ENCODE measurements at places on chromosomes 1 and 21. TPM values are rescaled to one million over a fixed set of nuclear protein-coding genes. Genes with fewer than 3 reads are reported as not detected.

CD1D gene
- 0.11 TPM for total RNA-seq

COL11A1 gene
- not detected for total RNA-seq

KRTAP21-2 gene
- total RNA-seq, result not detected

RXFP4 gene
- not detected for total RNA-seq

TFF2 gene
- not detected for total RNA-seq

FMO4 gene
- 1.1 TPM for total RNA-seq

KCNT2 gene
- not detected for total RNA-seq

GCSAML gene
- not detected for total RNA-seq

OVAAL gene
- total RNA-seq, result not detected

RGS13 gene
- total RNA-seq, result 0.17 TPM

- no peak for DNase-seq
- H3K36me3 ChIP-seq, result no peaks in the 10 kb centered on the region
- H3K27me3 ChIP-seq, result peaks cover 7% of the 10 kb centered on the region
- H3K4me1 ChIP-seq, result peaks cover 37% of the 10 kb centered on the region
- H3K27ac ChIP-seq, result no peak overlapping the region
- H3K4me3 ChIP-seq, result peak overlapping the region; percentile 63
Measured at GRCh38 chr1:23425193-23425494, 596 bp upstream of the TCEA3 start.

DNA sequence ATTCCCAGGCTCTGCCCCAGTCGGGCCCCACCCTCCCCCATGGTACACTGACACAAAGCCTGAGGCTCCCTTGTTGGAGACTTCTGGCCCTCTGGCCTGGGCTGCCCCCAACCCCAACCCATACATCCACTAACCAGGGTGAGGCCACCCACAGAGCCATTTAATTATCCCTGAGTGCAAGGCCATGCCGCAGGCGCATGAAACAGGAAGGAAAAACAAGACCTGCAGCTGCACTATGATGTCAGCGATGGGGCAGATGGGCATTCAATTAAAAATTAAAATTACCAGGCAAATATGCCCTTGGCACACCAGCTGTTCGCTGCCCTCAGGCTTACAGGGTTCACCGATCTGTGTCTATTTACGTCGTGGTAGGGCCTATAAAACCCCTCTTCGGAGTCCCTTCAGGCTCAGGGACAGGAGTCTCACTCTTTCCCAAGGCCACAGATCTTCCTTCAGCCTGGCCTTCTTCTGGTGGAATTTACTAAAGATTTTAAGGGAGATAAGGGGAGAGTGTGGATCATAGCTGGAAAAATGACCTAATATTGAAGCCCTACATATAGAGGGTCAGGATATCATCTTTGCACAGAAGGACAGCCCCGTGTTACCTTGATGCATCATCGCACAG lies 29.6 kb upstream of the RGS16 start:
- H3K36me3 ChIP-seq, result no peaks in the 10 kb centered on the region
- H3K27me3 ChIP-seq, result no peaks in the 10 kb centered on the region
- no peak for DNase-seq
- H3K27ac ChIP-seq, result no peak overlapping the region
- peaks cover 25% of the 10 kb centered on the region for H3K4me1 ChIP-seq

GRCh38 chr1:105684714-105685113 lies 1371.8 kb upstream of the PRMT6 start:
- no peak for DNase-seq
- H3K4me3 ChIP-seq, result no peak overlapping the region

- H3K4me3 ChIP-seq, result peak within 1 kb of the TSS; percentile 85
- no peaks in the 10 kb centered on the region for H3K36me3 ChIP-seq
- H3K27ac ChIP-seq, result peak within 1 kb of the TSS; percentile 74
- peak; percentile 25 for DNase-seq
Measured at GRCh38 chr21:36156815-36157670, at the start of gene DOP1B. TSS of gene DOP1B (plus strand) at chr21:36156824. CDS start at chr21:36164734, 7,910 bp downstream.

DNA sequence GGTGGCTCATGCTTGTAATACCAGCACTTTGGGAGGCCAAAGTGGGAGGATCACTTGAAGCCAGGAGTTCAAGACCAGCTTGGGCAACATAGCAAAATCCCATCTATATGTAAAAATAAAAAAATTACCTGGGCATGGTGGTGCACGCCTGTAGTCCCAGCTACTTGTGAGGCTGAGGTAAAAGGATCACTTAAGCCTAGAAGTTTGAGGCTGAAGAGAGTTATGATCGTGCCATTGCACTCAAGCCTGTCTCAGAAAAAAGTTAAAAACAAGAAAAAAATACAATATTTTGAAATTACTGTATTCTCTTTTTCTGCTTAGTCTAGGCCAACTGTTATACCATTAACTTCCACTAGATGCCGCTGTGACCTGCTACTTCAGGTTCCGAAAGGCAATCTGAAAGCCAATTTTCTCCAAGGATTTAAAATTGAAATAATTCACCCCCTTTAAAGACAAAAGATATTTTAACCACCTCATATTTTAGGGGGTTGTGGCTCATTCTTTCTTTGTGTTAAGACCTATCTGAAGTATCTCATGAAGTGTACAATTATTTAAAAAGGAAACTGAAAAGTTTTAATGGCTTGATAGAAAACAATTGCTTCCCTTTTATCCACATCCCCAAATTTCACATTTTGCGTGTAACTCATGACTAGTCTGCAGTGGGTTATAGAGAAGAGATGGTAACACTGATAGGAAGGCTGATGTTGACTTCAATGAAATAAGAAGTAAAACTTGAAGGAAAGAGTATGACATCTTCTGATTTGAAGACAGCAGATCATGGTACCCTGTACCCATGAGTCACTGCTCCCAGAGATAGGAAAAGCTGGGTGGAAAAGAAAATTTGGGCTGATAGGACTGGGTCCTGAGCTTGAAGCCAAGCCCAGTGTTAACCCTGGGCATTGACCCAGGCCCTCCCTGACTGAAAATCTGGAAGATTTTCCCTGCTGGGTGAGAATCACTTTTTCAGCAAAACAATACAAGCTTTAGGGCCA lies 24.4 kb upstream of the CLDN14 start:
- H3K27ac ChIP-seq, result no peak overlapping the region
- no peaks in the 10 kb centered on the region for H3K4me1 ChIP-seq
- H3K27me3 ChIP-seq, result no peaks in the 10 kb centered on the region
- no peak overlapping the region for H3K4me3 ChIP-seq

- no peak for DNase-seq
- H3K27me3 ChIP-seq, result no peaks in the 10 kb centered on the region
- H3K36me3 ChIP-seq, result no peaks in the 10 kb centered on the region
- no peak overlapping the region for H3K27ac ChIP-seq
- H3K4me3 ChIP-seq, result no peak overlapping the region
Measured at GRCh38 chr1:83849191-83850061, 149.5 kb downstream of the TTLL7 start.

GRCh38 chr21:35658242-35658641 lies 402.1 kb downstream of the SETD4 start:
- no peak overlapping the region for H3K27ac ChIP-seq
- no peak overlapping the region for H3K4me3 ChIP-seq
- no peaks in the 10 kb centered on the region for H3K27me3 ChIP-seq
- no peak for DNase-seq
- no peaks in the 10 kb centered on the region for H3K36me3 ChIP-seq

DNA sequence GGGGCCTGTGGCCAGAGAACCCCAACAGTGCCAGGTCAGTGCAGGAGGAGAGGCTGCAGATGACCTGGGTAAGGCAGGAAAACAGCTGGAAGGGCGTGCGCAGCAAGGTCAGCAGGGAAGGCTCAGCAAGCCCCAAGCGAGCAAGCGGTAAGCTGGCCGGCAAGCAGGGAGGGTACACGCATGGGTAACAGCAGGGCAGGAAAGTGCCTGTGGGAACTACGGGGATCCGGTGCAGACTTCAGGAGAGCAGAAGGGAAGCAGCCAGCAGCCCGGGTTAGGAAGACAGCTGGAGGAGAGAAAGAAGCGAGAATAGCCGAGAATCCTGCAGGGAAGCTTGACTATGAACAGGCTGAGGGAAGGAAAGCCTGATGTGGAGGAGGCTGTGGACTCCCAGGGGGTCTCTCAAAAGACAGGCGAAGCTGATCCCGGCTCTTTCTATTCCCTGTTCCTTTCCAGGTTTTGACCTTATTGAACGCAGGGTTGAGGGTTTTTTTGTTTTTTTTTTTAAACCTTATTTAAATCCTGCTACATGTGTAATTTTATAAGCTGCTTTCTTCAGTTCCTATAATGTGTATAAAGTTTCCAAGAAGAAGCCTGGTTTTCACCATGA lies 20.9 kb downstream of the UMODL1 start:
- H3K36me3 ChIP-seq, result no peaks in the 10 kb centered on the region
- no peak overlapping the region for H3K4me3 ChIP-seq
- DNase-seq, result no peak
- H3K27me3 ChIP-seq, result no peaks in the 10 kb centered on the region
- H3K4me1 ChIP-seq, result peaks cover 12% of the 10 kb centered on the region
- H3K27ac ChIP-seq, result no peak overlapping the region

DNA sequence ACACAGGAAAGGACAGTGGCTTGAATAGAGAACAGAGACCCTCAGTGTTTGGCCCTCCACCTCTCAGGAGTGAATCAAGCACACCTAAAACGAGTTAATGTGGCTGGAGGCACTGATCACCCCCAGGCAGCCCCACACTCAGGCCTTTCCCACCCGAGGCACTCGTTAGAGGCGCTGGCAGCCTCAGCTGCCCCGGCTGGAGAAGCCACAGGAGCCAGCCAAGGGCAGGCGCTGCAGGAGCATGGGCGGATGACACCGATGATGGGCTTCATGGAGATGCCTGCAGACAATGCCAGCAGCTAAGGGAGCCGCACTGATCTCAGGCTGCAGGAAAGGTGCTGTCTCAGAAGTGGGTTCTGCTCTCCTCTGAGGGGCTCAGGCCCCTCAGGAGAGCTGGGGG lies 24.1 kb upstream of the ABCG1 start:
- DNase-seq, result no peak
- no peaks in the 10 kb centered on the region for H3K36me3 ChIP-seq
- H3K27me3 ChIP-seq, result no peaks in the 10 kb centered on the region
- H3K27ac ChIP-seq, result no peak overlapping the region
- H3K4me3 ChIP-seq, result no peak overlapping the region

- H3K4me1 ChIP-seq, result no peaks in the 10 kb centered on the region
- H3K4me3 ChIP-seq, result no peak overlapping the region
- H3K27ac ChIP-seq, result no peak overlapping the region
Measured at GRCh38 chr1:164443836-164444235, 115.1 kb upstream of the PBX1 start.

DNA sequence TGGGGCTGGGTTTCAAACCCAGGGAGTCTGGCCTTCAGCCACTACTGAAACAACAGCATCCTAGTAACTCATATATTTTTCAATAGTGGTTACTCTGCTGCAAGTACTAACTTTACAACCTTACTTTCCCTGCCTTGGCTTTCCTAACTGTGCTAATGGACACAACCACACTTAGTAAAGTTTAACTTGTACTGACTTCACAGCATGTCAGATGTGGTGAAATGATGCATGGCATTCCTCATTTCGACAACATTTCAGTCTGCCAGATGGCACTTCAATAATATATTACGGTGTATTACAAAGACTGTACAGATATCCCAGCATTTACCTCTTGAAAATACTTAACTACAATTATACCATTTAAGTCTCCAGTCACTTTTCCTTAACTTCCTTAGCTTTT lies 27.8 kb downstream of the LRRC7 start:
- no peaks in the 10 kb centered on the region for H3K36me3 ChIP-seq
- no peaks in the 10 kb centered on the region for H3K4me1 ChIP-seq
- no peak overlapping the region for H3K27ac ChIP-seq
- no peak for DNase-seq

DNA sequence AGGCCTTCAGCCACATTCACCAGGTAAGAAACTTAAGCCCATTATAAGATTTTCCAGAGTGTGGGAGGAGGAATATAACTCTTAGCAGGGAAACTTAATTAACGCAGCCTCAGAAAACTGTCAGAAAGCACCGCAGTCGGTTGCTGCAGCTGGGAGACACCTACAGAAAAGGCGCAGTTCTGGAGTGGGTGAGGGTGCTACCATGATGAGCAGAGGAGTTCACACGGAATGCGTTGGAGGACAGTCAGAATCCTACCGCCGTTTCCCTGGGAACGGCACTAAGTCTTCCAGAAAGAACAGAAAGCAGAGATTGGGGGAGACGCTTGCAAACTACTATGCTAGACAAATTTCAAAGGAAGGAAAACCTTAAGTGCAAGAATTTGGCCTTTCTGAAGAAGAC lies 6.4 kb downstream of the ACTN2 start:
- no peak overlapping the region for H3K4me3 ChIP-seq
- H3K27me3 ChIP-seq, result peaks cover 14% of the 10 kb centered on the region
- DNase-seq, result no peak

DNA sequence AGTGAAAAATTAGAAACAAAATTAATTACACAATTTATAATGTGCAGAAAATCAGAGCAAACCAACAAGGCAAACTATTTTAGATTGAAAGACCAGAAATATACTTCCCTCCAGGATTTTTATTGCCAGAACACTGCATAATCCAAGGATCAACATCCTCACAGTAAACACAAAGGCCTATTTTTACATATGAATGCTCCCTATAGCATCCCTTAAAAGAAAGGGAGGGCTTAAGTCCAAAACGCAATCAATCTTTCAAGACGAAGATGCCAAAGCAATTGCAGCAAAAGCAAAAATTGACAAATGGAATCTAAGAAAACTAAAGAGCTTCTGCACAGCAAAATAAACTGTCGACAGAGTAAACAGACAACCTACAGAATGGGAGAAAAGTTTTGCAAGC lies 18.6 kb upstream of the CHIA start:
- no peaks in the 10 kb centered on the region for H3K36me3 ChIP-seq
- DNase-seq, result no peak
- no peak overlapping the region for H3K4me3 ChIP-seq

DNA sequence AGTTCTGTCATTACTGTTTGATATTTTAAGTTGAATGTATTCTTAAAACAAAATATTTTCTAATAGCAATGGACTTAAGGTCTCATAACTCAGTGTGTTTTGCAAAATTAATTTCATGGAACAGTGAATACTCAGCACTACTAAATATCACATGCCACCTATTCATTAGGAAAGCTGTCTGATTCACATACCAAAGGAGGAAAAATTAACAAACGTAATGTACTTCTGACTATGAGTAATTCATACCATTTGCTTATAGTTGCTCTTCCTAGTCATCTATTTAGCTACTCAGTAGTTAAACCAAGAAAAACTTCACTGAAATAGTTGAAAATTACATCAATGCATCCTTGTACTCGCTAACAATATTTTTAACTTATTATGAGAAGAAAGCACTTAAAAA lies 35.2 kb downstream of the TP53BP2 start:
- H3K4me1 ChIP-seq, result peaks cover 15% of the 10 kb centered on the region
- no peak overlapping the region for H3K27ac ChIP-seq
- no peak for DNase-seq

GRCh38 chr1:200646515-200646914 lies 23.2 kb downstream of the DDX59 start:
- no peaks in the 10 kb centered on the region for H3K4me1 ChIP-seq
- DNase-seq, result no peak
- H3K27ac ChIP-seq, result no peak overlapping the region
- H3K36me3 ChIP-seq, result peaks cover 32% of the 10 kb centered on the region

GRCh38 chr21:26448751-26449150 lies 124.3 kb downstream of the CYYR1 start:
- no peak overlapping the region for H3K27ac ChIP-seq
- H3K27me3 ChIP-seq, result no peaks in the 10 kb centered on the region
- H3K36me3 ChIP-seq, result no peaks in the 10 kb centered on the region
